ENCODE measurements at places on chromosomes 4 and X.

- no peak for DNase-seq
These were observed 34.0 kb upstream of the TSPAN5 start for GRCh38 chr4:98692411-98692810.

DNA sequence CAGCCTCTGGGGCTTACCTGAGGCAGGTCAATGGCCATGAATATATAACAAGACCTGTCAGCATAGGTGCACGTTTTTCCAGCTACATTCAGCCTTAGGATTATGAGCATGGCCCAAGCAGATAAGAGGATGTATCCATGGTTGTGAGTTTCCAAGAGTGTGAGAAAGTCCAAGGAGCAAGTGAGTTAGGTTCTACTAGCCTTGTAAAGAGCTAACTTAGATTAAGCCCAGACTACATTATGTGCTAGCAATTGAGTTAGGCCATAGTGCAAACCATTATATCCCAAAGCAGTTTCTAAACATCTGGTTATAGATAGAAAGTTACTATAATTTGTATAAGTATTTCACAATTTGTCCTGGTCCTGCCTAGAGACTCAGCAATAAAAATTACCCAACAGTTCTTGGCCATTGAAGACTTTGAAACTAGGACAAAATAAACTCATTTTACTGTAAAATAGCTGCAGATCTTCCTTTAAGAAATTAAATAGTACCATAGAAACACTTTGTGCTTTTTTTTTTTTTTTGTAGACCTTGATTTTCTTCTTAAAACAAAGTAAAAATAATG lies 312.0 kb downstream of the CAMK2D start:
- no peak for DNase-seq

GRCh38 chr4:40937140-40937725 lies 187.5 kb downstream of the NSUN7 start:
- DNase-seq = no peak

DNA sequence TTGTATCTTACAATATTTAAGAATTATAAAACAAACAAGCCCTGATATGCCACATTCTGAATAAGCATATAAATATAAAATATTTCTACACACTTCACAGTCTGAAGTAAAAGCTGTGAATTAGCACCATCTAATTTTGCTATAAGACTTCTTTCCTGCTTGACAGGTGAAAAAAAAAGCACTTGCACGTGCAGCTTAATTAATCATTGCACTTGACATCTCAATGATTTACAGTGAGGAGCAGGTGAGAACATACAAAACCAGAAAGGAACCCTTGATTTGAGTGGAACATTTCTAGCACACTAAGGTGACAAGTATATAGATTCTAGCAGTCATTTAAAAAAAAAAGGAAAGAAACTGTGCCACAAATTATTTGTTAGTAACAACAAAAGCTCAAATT lies 47.9 kb downstream of the CHIC2 start:
- DNase-seq = no peak

GRCh38 chr4:155666344-155667221 lies at the start of gene GUCY1A1:
TSS of gene GUCY1A1 (plus strand) at chr4:155666848. CDS start at chr4:155696868, 30,020 bp downstream.
- DNase-seq = no peak

DNA sequence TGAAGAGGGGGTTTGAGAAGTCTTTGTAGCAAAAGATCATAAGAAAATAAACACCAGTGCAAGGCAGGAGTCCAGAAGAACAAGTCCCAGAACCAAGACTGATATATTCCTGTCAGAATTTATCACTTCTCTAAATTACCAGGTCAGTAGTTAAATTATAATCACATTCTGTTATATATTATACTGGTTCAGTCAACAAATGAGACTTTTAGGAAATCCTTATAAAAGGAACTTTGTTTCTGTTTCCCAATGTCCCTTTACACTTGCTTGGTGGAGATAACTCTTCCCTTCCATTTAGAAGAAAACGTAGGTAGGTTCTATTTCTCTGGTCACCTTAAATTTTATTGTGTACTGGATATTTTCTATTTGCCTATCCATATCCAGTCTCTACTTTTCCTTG lies 21.1 kb downstream of the GBA3 start:
- no peak for DNase-seq

- no peak for DNase-seq
These were observed 355.2 kb upstream of the GALNT7 start for GRCh38 chr4:172813359-172813923.

GRCh38 chr4:126733301-126733700 lies 899.5 kb upstream of the INTU start:
- no peak for DNase-seq

GRCh38 chr4:1656986-1657385 lies 27.1 kb downstream of the FAM53A start:
- no peak for DNase-seq

Data from stimulated activated CD4-positive, alpha-beta T cell treated with anti-CD3 and anti-CD28 coated beads, Interleukin-15, amount 100 ng/mL, for 48 hours (primary cell).